ENCODE measurements at places on chromosomes 1 and 21.

DNA sequence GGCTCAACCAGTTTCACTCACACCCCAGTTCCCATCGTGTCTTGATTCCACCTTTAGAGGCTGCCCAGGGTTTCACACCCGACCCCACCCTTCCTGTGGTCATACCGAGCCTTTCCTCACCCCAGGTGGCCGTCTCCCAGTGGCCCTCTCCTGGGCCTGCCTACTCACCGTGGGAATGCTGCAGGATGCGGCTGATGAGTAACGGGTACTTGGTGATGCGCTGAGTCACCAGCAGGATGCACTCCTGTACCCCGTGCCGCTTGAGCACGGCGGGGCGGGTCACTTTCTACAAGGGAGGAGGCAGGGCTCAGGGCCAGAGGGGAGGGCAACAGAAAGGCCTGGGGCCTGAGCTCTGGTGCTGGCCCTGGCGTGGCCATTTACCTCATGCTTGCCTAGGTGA lies 16.4 kb downstream of the ARHGEF2 start:
- no peaks in the 10 kb centered on the region for H3K27me3 ChIP-seq
- H3K36me3 ChIP-seq, result peaks cover 21% of the 10 kb centered on the region
- peak; percentile 94 for DNase-seq
- H3K4me1 ChIP-seq, result peaks cover 16% of the 10 kb centered on the region
- no peak overlapping the region for H3K4me3 ChIP-seq
- peak overlapping the region; percentile 62 for H3K27ac ChIP-seq

DNA sequence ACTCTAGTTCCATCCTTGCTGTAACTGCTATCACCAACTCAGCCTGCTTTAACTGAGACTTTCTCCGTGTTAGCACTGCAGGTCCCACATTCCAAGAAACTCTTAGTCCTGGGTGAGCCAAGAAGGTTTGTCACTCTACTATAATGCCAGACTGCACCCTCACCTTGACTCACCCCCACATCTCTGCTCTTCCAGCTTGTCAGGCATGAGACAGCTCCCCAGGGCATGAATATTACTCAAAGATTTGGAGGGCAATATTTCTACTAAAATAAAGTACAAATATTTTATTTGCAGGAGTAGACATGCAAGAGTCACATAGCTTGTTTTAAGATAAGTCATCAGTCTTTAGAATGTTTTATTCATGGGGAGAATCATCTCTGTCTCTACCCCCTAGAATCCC lies 110.2 kb downstream of the MATN1 start:
- H3K27me3 ChIP-seq, result peaks cover 2% of the 10 kb centered on the region
- H3K36me3 ChIP-seq, result no peaks in the 10 kb centered on the region
- no peak overlapping the region for H3K4me3 ChIP-seq
- DNase-seq, result no peak
- H3K4me1 ChIP-seq, result no peaks in the 10 kb centered on the region
- H3K27ac ChIP-seq, result no peak overlapping the region

DNA sequence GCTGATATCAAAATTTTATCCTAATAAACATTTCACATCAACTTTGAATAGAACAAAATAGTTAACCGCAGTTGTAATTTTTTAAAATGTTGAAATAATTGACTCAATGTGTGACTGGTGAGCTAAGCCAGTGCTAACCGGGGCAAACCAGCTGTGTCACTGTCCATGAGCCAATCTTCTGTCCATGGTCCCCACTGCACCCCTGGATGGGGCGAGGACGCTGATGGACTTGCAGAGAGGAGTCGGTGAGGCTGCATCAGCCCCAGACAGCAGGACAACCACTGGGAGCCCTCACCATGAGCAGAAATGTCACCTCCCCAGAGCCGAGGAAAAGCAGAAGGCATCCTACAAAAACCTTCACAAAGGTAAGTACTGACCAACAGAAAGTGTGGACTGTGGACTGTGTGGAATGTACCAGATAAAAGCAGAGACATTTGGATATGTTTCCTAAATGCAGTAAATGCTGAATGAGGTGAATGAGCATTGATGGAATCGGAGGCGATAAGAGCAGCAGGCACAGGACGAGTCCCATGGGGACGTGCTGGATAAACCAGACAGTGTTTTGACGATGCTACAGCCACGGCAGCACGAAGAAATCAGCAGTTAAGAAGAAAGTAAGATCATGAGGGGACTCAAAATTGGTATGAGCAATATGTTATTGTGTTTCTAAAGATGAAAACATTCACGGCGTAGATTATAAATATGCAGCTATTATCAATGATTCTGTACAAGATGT lies 115.0 kb upstream of the BACE2 start:
- no peak overlapping the region for H3K4me3 ChIP-seq
- no peaks in the 10 kb centered on the region for H3K36me3 ChIP-seq
- no peak overlapping the region for H3K27ac ChIP-seq
- DNase-seq, result no peak

GRCh38 chr1:196393742-196394141 lies 214.5 kb downstream of the KCNT2 start:
- H3K4me3 ChIP-seq, result no peak overlapping the region
- H3K27ac ChIP-seq, result no peak overlapping the region
- no peaks in the 10 kb centered on the region for H3K4me1 ChIP-seq
- H3K36me3 ChIP-seq, result no peaks in the 10 kb centered on the region
- no peak for DNase-seq
- no peaks in the 10 kb centered on the region for H3K27me3 ChIP-seq

GRCh38 chr21:33662046-33662445 lies 19.7 kb downstream of the ITSN1 start:
- no peaks in the 10 kb centered on the region for H3K27me3 ChIP-seq
- no peaks in the 10 kb centered on the region for H3K36me3 ChIP-seq
- no peak overlapping the region for H3K27ac ChIP-seq

DNA sequence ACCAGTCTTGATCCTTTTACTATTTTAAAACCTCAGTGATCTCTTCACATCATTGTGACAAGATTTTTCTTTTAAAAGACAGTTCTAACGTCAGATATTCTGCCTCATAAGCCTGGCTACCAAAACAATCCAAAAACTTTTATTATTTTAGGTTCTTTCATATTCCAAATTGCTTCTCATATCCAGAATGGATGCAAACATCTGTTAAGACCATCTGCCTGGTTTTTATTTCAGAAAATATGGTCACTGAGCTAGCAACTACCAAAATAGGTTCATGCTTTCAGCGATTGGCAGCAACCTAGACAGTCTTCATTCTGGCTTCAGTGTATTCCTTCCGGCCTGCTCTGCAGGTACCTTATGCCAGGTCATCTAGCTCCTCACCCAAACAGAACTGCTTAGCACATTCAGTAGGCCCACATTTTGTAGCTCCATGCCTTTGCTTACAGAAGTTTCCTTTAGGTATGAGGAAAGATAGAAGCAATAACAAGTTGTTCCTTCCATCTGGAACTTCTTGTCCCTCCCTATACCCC lies 59.0 kb upstream of the CACYBP start:
- H3K27me3 ChIP-seq, result no peaks in the 10 kb centered on the region
- H3K4me3 ChIP-seq, result no peak overlapping the region
- no peak for DNase-seq
- no peak overlapping the region for H3K27ac ChIP-seq
- H3K4me1 ChIP-seq, result no peaks in the 10 kb centered on the region

GRCh38 chr1:150021191-150021694 lies 10.7 kb upstream of the OTUD7B start:
- no peak for DNase-seq
- H3K36me3 ChIP-seq, result no peaks in the 10 kb centered on the region
- no peak overlapping the region for H3K4me3 ChIP-seq
- no peak overlapping the region for H3K27ac ChIP-seq
- H3K4me1 ChIP-seq, result no peaks in the 10 kb centered on the region

- H3K4me1 ChIP-seq, result no peaks in the 10 kb centered on the region
- H3K27ac ChIP-seq, result no peak overlapping the region
- H3K4me3 ChIP-seq, result no peak overlapping the region
Observed at GRCh38 chr1:103266036-103266435, 157.7 kb upstream of the COL11A1 start.

- no peak overlapping the region for H3K27ac ChIP-seq
- H3K36me3 ChIP-seq, result no peaks in the 10 kb centered on the region
- H3K4me1 ChIP-seq, result no peaks in the 10 kb centered on the region
- no peak for DNase-seq
- no peaks in the 10 kb centered on the region for H3K27me3 ChIP-seq
Observed at GRCh38 chr1:197825541-197825940, 50.3 kb upstream of the DENND1B start.

DNA sequence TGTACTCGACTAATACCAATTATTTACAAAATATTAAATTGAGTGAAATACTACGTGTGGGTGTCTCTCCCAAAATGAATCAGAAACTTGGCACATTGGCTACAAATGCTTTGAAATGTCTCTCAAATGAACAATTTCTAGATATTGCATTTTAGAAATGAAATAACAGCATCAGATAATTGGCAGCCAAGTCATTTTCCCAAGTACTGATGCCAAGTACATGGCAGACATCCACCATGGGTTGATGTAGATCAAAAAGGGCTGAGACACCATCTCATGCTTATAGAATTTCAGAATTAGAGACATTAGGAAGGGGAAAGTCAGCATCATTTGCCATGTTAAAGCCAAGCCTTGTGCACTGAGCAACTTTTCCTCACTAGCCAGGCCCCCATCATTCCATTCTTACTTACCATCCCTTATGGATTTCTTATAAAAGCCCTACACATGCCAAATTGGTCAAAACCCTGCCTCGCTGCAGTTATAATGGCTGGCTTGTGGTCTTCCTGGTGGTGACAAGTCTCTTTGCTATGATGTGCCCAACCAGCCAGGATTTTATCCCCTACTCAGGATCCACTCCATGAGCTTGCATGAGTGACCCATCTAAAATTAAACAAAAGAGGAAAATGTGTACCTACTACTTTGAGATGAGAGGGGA lies 73.1 kb downstream of the GREM2 start:
- no peak overlapping the region for H3K4me3 ChIP-seq
- H3K27ac ChIP-seq, result no peak overlapping the region
- no peak for DNase-seq
- no peaks in the 10 kb centered on the region for H3K4me1 ChIP-seq
- H3K27me3 ChIP-seq, result no peaks in the 10 kb centered on the region

DNA sequence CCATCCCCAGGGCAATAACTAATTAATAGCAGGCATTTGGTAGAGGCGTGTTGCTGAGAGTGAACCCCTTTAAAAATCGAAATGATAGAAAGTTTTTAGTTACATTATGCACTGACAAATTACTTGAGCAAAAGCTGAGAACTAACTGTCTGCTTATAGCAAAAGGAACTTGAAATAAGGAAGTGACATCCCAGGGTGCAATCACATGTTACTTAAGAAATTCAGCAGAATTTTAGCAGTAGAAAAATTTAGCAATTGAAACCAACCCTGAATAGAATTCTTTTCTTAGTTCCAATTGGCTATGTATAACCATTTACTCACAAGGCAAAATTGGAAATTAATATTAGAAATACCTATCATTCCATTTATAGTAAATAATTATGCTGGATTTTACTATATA lies 139.5 kb upstream of the SAMSN1 start:
- no peak overlapping the region for H3K4me3 ChIP-seq
- no peaks in the 10 kb centered on the region for H3K36me3 ChIP-seq
- no peaks in the 10 kb centered on the region for H3K27me3 ChIP-seq
- DNase-seq, result no peak
- H3K4me1 ChIP-seq, result no peaks in the 10 kb centered on the region
- no peak overlapping the region for H3K27ac ChIP-seq

DNA sequence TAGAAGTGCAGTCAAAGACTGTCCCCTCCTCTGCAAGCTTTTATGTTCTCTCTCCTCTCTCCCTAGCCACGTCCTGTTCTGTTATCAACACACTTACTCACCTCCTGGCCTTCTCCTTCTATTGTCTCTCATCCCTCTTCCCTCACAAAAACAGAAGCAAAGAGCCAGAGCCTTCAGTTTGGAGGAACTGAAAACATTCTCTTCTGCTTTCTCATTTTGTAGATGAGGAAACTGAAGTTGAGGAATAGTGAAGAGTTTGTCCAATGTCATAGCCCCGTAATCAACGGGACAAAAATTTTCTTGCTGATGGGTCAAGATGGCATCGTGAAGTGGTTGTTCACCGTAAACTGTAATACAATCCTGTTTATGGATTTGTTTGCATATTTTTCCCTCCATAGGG lies 1.9 kb downstream of the NLRP3 start:
- no peak overlapping the region for H3K27ac ChIP-seq
- peaks cover 10% of the 10 kb centered on the region for H3K4me1 ChIP-seq
- no peaks in the 10 kb centered on the region for H3K27me3 ChIP-seq
- H3K36me3 ChIP-seq, result no peaks in the 10 kb centered on the region
- no peak for DNase-seq

- no peaks in the 10 kb centered on the region for H3K27me3 ChIP-seq
- no peak for DNase-seq
- H3K27ac ChIP-seq, result no peak overlapping the region
- peaks cover 6% of the 10 kb centered on the region for H3K36me3 ChIP-seq
- H3K4me3 ChIP-seq, result no peak overlapping the region
Observed at GRCh38 chr1:156477526-156478249, 22.9 kb downstream of the MEF2D start.

DNA sequence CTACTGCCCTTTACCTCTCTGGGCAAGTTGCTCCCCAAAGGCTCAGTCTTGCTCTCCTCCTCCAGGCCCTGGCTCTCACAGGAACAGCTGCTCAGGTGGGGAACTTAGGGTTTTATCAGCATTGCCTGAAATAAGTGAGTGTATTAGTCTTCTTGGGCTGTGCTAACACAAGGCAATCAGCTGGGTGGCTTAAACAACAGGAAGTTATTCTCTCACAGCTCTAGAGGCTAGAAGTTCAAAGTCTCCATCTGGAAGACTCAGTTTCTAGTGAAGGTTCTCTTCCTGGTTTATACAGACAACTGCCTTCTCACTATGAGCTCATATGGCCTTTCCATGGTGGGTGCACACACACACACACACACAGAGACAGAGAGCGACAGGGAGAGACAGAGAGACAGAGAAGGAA lies 2.8 kb upstream of the CD1C start:
- DNase-seq, result no peak
- H3K27ac ChIP-seq, result no peak overlapping the region
- no peaks in the 10 kb centered on the region for H3K36me3 ChIP-seq
- no peak overlapping the region for H3K4me3 ChIP-seq
- H3K27me3 ChIP-seq, result no peaks in the 10 kb centered on the region

GRCh38 chr1:206770531-206771337 lies at the start of gene IL19:
IL19 (plus strand) TSS chr1:206770773; CDS start chr1:206836663, 65,890 bp downstream.
- no peak within 1 kb of the TSS for H3K4me3 ChIP-seq
- H3K27ac ChIP-seq, result no peak within 1 kb of the TSS
- H3K36me3 ChIP-seq, result no peaks in the 10 kb centered on the region
- no peaks in the 10 kb centered on the region for H3K4me1 ChIP-seq

- H3K4me3 ChIP-seq, result no peak overlapping the region
- peaks cover 3% of the 10 kb centered on the region for H3K4me1 ChIP-seq
- H3K36me3 ChIP-seq, result peaks cover 19% of the 10 kb centered on the region
- no peaks in the 10 kb centered on the region for H3K27me3 ChIP-seq
Observed at GRCh38 chr1:36135330-36135667, 10.3 kb upstream of the COL8A2 start.

- no peaks in the 10 kb centered on the region for H3K36me3 ChIP-seq
- H3K27ac ChIP-seq, result no peak overlapping the region
- no peak for DNase-seq
- H3K27me3 ChIP-seq, result no peaks in the 10 kb centered on the region
- no peak overlapping the region for H3K4me3 ChIP-seq
- H3K4me1 ChIP-seq, result no peaks in the 10 kb centered on the region
Observed at GRCh38 chr1:230809256-230809990, 58.9 kb downstream of the C1orf198 start.
